Fibroblast of skin of left biceps (primary cell): ENCODE measurements at places on chromosomes 11 and 22.

- no peak for DNase-seq
These were observed 6.7 kb downstream of the SUSD2 start for GRCh38 chr22:24187731-24188644.

GRCh38 chr11:61579676-61580270, 1.1 kb downstream of the SYT7 start:
- no peak for DNase-seq

DNA sequence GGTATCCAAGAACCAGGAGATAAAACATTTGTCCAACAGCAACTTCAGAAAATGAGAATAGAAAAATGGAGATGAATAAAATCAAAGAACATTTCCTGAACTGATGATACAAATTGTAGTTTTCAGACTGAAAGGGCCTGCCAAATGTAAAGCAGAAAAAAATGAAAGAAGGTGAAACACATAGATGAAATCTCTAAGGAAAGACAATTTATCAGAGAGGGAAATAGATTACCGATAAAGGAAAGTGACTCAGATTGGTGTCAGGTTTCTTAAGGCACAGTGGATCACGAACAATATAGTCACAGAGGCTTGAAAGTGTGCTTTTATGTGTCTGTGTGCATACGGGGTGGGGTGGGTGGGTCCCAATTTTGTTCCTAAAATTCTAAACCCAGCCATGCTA, 4.1 kb upstream of the STT3A start:
- no peak for DNase-seq

GRCh38 chr22:39955675-39956074, 4.5 kb upstream of the TMA7B start:
- no peak for DNase-seq
